ENCODE measurements at places on chromosomes 6 and 20. TPM values are rescaled to one million over a fixed set of nuclear protein-coding genes. Genes with fewer than 3 reads are reported as not detected.

DNA sequence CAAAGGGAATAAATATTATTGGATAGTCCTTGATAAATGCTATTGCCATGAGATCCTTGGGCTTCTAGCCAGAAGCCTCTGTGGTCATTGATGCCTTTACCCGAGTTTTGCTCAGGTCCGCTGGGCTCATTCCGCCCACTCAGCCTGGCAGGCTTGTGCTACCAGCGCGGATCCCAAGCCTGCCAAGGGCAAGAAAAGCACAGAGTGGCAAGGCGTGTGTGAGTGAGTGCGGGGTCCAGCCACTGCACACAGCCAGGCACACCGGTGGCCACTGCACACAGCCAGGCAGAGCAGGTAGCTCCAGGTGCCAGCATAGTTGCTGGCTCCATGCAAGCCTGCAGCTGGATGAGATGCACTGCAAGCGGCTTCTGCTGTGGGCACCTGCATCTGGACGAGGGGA, 38.7 kb downstream of the STK38 start:
- no peak for DNase-seq

GRCh38 chr6:158649289-158650143, at the start of gene SYTL3:
SYTL3 (plus strand) TSS chr6:158650054; CDS start chr6:158663269, 13,215 bp downstream.
- DNase-seq, result no peak

- no peak for DNase-seq
Observed at GRCh38 chr6:64146876-64147275, 511.3 kb downstream of the PHF3 start.

The FOXQ1 gene
- not detected for total RNA-seq

DNA sequence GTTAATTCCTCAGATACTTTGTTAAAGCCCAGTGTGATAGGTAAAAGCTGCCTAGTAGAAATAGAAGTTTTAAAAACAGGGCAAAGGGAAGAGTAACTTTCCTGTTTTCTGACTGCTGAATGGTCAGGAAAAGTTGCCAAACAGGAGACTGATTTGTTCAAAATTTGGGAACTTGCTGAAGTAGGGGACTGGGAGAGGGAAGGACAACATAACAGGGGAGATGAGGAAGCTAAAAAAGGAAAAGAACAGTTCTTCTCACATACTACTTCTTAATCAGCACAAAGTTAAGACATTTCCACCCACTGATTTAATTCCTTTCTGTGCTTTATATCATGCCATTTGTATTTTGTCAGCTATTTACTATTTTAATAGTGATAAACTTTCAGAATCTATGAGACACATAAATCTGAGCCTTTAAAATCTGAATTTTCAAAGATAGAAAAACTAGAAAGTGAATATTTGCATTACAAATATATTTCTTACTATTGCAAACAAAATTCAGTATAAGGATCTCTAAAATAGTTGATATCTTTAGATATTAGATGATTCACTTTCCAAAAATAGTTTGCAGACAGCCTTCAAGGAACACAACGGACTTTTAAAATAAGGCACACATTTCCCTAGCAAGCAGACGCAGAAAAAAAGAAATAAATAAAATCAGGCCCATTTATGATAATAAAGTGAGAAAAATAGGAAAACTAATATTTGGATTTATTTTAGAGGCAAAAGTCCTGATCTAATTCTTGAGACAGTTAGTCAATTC, 36.9 kb upstream of the SLC16A10 start:
- DNase-seq, result no peak

The HLA-A gene
- total RNA-seq, result 154 TPM

GRCh38 chr6:134193536-134194498, 124.1 kb downstream of the SGK1 start:
- no peak for DNase-seq

DNA sequence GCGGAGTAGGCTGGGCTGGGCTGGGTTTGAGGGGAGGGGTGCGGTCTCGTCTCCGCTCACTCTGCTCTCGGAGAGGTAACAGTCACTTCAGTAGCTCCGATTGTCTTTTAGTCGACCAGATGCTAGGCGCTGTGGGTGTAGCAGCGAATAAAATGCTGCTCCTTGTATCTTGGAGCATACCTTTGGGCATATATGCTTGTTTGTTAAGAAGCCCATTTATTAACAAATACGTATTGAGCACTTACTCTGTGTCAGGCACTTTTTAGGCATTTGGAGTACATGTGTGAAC, 545 bp downstream of the ACTR5 start:
- DNase-seq, result no peak

DNA sequence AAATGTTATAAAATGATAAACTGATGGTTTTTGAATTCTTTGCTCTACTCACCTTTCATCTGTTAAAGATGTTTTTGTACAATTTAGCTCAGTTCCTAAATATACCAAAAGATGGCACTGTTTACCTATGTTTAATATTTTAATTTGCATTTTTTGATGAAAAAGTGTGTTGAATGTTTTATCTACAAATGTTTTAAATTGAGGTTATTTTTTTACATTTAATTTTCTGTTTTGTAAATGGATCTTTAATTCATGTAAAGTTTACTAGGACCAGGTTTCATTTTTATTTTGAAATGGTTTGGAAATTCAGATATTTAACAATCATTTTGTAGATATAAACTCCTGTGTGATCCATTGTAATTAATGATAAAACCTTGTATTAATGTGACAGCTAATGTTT, 30.0 kb downstream of the CDKAL1 start:
- DNase-seq, result no peak
